ENCODE measurements at places on chromosomes 13 and 19.

DNA sequence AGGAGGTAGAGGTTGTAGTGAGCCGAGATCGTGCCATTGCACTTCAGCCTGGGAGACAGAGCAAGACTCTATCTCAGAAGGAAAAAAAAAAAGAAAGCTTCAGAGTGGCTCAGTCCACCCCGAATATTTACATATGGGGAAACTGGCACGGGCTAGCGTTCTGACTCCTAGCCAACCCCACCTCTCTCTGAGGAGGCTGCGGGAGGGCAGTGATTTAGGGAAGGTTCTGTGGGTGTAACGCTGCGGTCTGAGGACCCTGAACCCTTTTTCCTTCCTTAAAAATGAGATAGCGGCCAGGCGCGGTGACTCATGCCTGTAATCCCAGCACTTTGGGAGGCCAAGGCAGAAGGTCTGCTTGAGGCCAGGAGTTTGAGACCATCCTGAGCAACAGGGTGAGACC, 5.0 kb downstream of the LRRC25 start:
- DNase-seq, result no peak
- H3K36me3 ChIP-seq, result no peaks in the 10 kb centered on the region
- H3K27me3 ChIP-seq, result peaks cover 6% of the 10 kb centered on the region
- H3K4me1 ChIP-seq, result peaks cover 14% of the 10 kb centered on the region

DNA sequence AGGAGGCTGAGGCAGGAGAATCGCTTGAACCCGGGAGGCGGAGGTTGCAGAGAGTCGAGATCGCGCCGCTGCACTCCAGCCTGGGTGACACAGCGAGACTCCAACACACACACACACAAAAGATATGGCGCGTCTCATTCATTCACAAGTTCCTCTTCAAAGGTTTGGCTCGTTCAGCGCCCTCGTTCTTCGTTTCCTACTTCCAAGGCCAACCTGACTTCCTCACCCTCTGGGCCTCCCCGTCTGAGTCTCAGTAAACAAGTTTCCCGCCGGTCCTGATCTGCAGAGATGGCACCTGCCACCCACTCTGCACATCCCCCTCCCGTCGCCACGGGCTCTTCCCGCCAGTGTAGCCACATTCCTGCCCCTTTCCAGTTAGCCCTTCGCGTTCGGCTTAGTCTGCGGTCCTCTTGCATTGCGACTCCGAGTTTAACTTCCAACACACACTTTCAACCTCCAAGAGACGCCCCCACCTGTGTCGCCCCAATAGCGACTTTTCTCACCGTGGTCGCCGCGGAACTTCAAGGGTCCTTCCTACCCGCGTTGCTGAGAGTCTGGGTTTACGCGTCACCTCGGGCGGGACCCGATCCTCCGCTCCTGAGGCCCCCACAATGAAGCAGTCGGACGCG, 1.3 kb upstream of the BSG start:
- H3K4me3 ChIP-seq, result peak overlapping the region; percentile 42
- peaks cover 33% of the 10 kb centered on the region for H3K4me1 ChIP-seq
- no peaks in the 10 kb centered on the region for H3K27me3 ChIP-seq

DNA sequence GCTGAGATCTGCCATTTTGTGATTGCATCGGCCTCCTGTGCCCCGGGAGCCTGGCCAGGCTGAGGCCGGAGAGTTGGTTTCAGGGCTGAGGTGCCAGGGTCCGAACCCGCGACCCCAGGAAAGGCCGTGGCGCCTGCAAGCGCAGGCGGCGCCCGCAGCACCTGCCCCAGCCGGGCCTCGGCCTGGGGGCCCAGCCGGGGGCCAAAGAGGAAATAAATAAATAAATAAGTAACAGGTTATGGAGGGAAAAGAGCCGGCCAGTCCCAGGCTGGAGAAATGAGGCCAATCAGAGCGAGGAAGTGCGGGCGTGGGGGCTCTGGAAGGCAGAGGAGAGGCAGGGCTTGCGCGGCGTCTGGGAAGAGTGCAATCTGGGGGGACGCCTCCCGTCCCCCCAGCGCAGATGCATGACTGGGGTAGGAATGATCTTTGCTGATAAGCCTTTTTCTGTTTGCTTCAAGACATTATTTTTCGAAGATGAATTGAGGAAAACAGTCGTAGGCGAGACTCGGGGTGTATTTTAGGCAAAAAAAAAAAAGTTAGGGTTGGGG, 145.6 kb upstream of the ZNF536 start:
- no peaks in the 10 kb centered on the region for H3K36me3 ChIP-seq
- H3K27ac ChIP-seq, result no peak overlapping the region
- H3K4me3 ChIP-seq, result peak overlapping the region; percentile 35
- no peak for DNase-seq

DNA sequence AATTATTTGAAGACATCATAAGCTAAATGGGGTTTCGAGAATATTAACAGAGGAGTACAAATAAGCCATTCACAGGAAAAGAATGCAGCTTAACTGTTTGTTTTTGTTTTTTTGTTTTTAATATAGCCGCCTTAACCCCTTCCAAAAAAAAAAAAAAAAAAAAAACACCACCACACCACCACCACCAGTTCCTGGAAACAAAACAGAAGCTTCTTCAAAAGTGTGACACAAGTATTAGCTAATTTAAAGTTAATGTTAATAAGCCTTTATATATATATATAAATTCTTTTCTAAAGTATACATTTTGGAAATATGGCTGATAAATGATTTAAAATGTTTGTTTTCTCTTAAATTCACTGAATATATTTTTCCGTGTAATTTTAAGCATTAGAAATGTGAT, 1.4 kb downstream of the RAP2A start:
- DNase-seq, result no peak
- peaks cover 17% of the 10 kb centered on the region for H3K4me1 ChIP-seq
- H3K27me3 ChIP-seq, result no peaks in the 10 kb centered on the region
- H3K27ac ChIP-seq, result no peak overlapping the region
- H3K36me3 ChIP-seq, result no peaks in the 10 kb centered on the region

- no peak overlapping the region for H3K4me3 ChIP-seq
- H3K27me3 ChIP-seq, result peaks cover 35% of the 10 kb centered on the region
- DNase-seq, result no peak
- no peak overlapping the region for H3K27ac ChIP-seq
- no peaks in the 10 kb centered on the region for H3K36me3 ChIP-seq
- H3K4me1 ChIP-seq, result peaks cover 34% of the 10 kb centered on the region
Measured at GRCh38 chr19:29529646-29530539, 4.1 kb downstream of the VSTM2B start.

- H3K27me3 ChIP-seq, result peaks cover 15% of the 10 kb centered on the region
- no peaks in the 10 kb centered on the region for H3K36me3 ChIP-seq
- no peak for DNase-seq
- H3K4me3 ChIP-seq, result no peak overlapping the region
- H3K27ac ChIP-seq, result no peak overlapping the region
- H3K4me1 ChIP-seq, result peaks cover 20% of the 10 kb centered on the region
Measured at GRCh38 chr19:292951-293350, 1.7 kb upstream of the PLPP2 start.

GRCh38 chr13:60214213-60215055, 50.7 kb upstream of the DIAPH3 start:
- H3K36me3 ChIP-seq, result no peaks in the 10 kb centered on the region
- no peak for DNase-seq
- H3K4me3 ChIP-seq, result no peak overlapping the region
- H3K27ac ChIP-seq, result no peak overlapping the region
- H3K27me3 ChIP-seq, result no peaks in the 10 kb centered on the region

DNA sequence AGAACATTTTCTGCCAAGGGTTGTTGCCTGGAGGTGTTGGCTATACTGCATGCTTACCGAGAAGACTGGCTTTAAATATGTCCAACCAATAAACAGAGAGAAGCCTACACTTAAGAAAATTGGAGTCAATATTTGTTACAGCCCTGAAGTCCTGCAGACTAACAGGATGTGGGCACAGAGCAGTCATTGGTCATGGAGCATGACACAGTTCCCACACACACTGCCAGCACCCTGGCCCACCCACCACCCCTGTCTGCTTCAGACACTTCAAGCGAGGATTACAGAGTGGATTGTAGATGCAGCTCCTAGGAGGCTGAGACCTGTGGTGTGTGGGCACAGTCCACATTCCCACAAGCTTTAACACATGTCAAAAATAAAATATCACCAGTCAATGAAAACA, 21.0 kb upstream of the SERP2 start:
- H3K27me3 ChIP-seq, result no peaks in the 10 kb centered on the region
- no peak overlapping the region for H3K27ac ChIP-seq
- H3K4me3 ChIP-seq, result no peak overlapping the region
- no peak for DNase-seq
- no peaks in the 10 kb centered on the region for H3K36me3 ChIP-seq
- H3K4me1 ChIP-seq, result no peaks in the 10 kb centered on the region

DNA sequence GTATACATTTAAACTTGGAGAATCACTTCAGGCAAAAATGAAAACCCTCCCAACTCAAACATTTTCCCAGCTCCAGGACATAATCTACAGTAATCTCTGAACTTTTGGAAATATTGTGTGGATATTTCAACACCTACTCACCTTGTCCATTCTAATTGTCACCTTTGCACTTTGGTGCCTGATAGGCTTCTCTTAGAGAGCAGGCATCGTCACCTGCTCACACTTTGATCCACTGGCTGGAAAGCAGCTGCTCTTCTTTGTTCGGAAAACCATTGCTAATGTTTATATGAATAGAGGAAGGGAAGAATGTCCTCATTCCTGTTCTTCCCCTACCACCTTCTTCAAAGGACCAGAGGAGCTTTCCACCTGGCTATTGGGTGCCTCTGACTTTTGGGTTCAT, 411.2 kb downstream of the FGF9 start:
- H3K27me3 ChIP-seq, result no peaks in the 10 kb centered on the region
- H3K27ac ChIP-seq, result no peak overlapping the region
- H3K4me3 ChIP-seq, result no peak overlapping the region
- no peaks in the 10 kb centered on the region for H3K4me1 ChIP-seq

DNA sequence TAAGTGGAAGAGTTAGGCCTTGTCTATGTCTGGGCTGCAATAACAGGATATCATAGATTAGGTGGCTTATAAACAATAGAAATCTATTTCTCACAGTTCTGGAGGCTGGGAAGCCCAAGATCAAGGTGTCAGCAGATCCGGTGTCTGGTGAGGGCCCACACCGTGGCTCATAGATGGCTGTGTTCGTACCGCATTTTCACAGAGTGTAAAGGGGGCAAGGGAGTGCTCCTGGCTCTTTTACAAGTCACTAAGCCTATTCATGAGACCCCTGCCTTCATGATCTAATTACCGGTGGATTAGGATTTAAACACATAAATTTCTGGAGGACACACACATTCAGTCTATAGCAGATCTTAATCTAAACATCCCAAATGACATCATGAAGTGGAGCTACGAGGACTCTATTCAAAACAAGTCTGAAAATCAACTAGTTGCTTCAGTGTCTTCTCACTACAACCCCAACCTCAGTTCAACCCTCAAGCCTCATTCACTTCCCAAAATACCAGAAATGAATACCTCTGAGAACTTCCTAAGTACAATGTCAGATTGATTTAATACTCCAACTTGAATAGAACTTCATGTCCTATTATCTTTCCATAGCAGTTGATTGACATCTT, 23.5 kb downstream of the ENOX1 start:
- H3K27me3 ChIP-seq, result no peaks in the 10 kb centered on the region
- no peaks in the 10 kb centered on the region for H3K36me3 ChIP-seq
- no peak overlapping the region for H3K4me3 ChIP-seq

DNA sequence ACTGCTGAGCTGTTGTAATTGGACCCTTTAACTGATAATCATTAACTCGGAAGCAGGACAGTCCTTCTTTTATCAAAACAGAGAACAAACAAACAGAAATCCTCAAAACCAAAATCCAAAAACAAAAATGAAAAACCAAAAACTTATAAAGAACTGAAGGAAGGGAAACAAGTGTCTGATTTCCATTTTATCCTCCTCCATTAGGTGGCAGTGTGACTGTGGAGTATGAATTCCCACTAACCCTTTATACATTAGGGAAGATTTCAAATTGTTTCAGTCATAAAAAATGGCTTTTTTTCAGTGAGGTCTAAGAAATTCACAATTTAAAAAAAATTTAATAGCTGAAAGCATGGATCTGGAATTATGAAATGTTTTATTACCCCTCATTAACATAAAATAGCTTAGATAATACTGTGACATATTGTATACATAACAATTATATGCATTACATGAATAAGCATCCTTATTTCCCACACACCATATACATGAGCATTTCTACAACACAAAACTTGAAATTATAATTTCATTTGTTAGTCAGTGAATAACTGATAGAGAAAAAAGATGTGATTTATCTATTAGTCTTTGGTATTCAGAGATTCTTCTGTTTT, 1074.3 kb upstream of the PCDH9 start:
- no peaks in the 10 kb centered on the region for H3K4me1 ChIP-seq
- no peak overlapping the region for H3K4me3 ChIP-seq
- no peaks in the 10 kb centered on the region for H3K27me3 ChIP-seq
- H3K27ac ChIP-seq, result no peak overlapping the region
- DNase-seq, result no peak

GRCh38 chr19:33047422-33047821, 17.3 kb downstream of the RHPN2 start:
- H3K27ac ChIP-seq, result no peak overlapping the region
- no peak for DNase-seq
- no peaks in the 10 kb centered on the region for H3K4me1 ChIP-seq
- H3K36me3 ChIP-seq, result no peaks in the 10 kb centered on the region

DNA sequence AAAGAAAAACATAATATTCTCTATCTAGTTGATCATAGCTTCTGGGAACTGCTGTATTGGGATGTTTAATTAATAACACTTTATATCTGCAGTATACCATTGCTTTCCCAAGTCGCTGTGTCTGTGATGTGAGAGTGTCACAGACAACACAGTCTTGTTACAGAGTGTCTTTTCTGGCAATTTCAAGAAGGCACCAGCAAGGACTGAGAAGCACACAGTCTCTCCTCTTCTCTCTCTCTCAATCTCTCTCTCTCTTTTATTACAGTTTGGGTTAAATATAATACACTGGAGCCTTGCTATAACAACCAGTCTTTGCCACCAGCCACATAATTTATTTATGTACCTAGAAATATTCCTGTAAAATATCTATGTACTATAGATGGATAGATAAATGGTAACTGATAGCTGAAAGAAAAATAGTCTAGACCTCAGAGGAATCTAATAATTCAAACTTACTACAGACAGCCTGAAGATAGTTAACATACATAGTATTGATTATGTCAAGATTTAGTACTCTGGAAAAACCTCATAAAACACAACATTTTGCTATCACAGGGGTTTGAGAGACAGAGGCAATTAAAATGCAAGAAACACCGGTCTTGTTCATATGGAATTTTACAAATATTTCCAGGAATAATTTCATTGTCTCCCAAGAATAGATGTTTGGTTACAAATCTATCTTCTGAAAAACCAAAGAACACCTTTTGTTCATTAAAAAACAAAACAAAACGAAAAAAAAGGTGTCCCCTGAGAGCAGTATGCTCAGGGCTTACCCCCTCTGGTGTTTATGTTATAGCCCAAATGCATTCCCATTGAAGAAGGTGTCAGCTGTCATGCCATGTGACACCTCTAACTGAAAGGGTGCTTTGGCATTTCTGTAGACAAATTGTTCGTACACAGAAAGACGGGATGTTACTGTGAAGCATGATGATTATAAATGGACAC, 507.8 kb downstream of the TBC1D4 start:
- no peaks in the 10 kb centered on the region for H3K27me3 ChIP-seq
- no peak for DNase-seq
- H3K36me3 ChIP-seq, result no peaks in the 10 kb centered on the region
- no peaks in the 10 kb centered on the region for H3K4me1 ChIP-seq
- H3K4me3 ChIP-seq, result no peak overlapping the region
